Activated CD4-positive, alpha-beta T cell treated with anti-CD3 and anti-CD28 coated beads for 36 hours (primary cell): ENCODE measurements at places on chromosomes 5 and 9. TPM values are rescaled to one million over a fixed set of nuclear protein-coding genes. Genes with fewer than 3 reads are reported as not detected.

GRCh38 chr9:90808398-90808797 is 6.8 kb downstream of the SYK start:
- no peak for DNase-seq

- no peak for DNase-seq
Measured at GRCh38 chr5:149298842-149299404, 27.3 kb downstream of the AFAP1L1 start.

GRCh38 chr5:136054142-136055019 is 25.6 kb downstream of the TGFBI start:
- DNase-seq = no peak

- DNase-seq = no peak
Measured at GRCh38 chr5:60207040-60207439, 313.5 kb upstream of the PDE4D start.

DNA sequence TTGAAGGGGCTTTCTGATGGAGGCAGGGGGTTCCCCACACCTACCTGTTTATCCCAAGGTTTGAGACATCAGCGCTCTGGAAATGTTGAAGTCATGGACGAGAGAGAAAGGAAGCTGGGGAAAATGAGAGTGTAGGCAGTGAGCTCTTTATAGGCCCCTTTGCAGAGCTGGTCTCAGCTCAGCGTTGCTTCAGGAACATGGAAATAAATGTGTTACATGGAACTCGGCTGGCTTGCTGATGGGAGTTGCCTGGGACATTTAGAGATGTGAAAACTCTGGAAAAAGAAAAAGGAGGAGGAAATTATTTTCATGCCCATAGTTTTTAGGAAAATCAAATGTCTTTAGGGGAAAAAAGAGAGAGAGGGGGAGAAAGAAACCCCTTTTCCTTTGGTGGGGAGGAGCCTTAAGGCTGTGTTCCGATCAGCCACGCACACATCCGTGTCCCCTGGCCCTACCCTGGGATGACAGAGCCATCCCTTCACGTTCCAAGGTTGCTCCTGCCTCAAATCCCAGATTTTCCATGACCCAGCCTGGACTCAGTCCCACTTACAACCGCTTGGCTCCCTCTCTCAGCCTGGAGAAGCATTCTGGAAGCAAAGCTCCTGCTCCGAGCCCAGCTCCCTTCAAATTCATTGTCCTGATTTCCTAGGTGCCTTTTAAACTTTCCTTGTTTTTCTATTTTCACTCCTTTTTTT is 78.3 kb downstream of the COL27A1 start:
- DNase-seq = no peak

GRCh38 chr9:125341566-125341965 is 79.9 kb downstream of the GAPVD1 start:
- no peak for DNase-seq

DNA sequence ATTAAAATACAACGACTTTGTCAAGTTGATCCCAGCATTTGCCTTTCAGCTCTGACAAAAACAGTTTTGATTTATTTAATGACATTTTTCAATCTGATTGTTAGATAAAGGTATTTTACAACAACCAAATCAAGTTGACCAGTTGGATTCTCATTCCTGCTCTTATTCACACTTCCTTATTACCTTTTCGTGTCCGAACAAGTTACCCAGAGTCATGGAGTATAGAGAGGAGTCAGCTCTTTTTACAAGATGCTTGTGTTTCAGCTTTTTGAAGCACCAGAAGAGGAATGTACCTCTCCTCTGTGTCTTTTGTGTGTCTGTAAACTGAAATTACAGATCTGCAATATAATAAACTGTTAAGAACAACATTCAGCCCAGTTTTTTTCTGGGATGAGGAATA is 151.3 kb upstream of the TMEM161B start:
- DNase-seq = no peak

DNA sequence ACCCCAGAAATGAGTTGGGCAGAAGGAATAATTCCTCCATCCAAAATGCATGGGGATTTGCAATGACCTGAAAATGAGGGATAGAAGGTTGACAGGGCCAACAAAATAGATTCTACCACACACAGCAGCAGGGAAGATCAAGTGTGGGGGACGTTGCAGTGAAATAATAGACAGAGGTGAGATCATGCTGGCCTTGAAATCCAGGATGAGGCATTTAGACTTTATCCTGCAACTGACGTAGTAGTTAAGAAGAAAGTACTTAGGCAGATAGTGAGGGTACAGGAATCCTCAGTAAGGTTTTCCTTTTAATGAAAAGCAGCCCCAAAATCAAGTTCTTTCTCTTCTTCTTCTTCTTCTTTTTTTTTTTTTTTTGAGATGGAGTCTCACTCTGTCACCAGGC is 31.6 kb upstream of the TGFBR1 start:
- DNase-seq = no peak

- DNase-seq = no peak
Measured at GRCh38 chr9:2853517-2853916, 9.6 kb upstream of the PUM3 start.

- no peak for DNase-seq
Measured at GRCh38 chr5:96852759-96853158, 23.5 kb upstream of the ERAP2 start.

GRCh38 chr5:120052916-120053828 is 410.9 kb upstream of the PRR16 start:
- no peak for DNase-seq

DNA sequence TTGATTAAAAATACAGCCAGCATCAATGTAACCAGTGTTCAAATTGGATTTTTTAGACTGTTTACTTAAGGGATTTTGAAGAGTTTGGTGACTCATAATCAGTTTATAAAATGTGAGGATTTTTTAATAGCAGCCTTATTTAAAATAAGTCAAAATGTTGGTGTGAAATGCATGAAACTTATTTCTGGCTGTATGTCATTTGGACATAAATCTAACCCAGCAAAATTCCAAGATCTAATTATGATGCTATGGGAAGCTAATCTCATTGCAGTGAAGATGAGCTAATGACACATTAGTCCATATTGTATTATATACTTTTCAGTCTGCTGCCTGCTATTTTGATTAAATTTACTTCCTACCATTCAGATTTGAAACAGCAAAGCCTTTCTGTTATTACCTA is 140.3 kb downstream of the AOPEP start:
- no peak for DNase-seq

DNA sequence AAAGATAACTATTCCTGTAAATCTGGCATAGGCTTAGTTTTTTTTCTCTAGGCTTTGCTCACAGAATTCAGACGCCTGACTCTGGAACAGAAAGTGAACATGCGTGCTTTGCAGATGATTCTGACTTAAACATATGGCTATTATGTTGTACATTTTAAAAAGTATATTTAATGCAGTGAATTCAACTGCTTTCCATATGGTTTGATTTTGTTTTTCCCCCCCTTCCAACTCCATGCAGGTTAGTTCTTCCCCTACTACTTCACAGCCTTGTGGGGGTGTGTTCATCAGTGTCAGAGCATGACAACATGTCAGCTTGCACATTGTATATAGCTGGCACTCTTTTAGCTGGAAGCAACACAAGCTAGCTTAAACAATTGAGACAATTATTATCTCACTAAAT is 226.8 kb downstream of the TMEM167A start:
- DNase-seq = no peak

GRCh38 chr5:150159741-150160179 is 4.1 kb upstream of the PDGFRB start:
- DNase-seq = no peak

- DNase-seq = peak; percentile 50
Measured at GRCh38 chr5:123545506-123545905, 33.5 kb downstream of the CSNK1G3 start.

- DNase-seq = no peak
Measured at GRCh38 chr5:1838013-1838412, 36.8 kb downstream of the NDUFS6 start.

DNA sequence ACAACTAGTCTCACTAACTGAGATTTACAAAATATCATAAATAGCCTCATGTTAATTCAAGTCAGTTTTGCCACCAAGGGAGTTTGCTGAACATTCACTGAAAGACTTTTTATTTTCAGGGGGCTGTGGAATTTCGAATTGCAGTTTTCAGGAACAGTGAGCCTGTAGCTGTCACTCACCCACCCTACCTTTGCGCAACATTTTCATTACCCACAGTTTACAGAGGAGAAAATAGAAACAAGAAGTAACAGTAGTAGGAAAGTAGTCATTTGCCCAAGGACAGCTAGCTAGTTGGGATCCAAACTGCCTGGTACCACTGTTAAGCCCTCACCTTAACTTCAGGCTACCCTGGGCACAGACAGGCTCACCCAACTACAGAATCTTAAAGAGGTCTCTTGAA is 154.1 kb downstream of the ADAMTS12 start:
- no peak for DNase-seq

- no peak for DNase-seq
Measured at GRCh38 chr9:133488686-133489252, 9.9 kb upstream of the SLC2A6 start.

- no peak for DNase-seq
Measured at GRCh38 chr5:111753884-111754589, 3.0 kb downstream of the NREP start.

DNA sequence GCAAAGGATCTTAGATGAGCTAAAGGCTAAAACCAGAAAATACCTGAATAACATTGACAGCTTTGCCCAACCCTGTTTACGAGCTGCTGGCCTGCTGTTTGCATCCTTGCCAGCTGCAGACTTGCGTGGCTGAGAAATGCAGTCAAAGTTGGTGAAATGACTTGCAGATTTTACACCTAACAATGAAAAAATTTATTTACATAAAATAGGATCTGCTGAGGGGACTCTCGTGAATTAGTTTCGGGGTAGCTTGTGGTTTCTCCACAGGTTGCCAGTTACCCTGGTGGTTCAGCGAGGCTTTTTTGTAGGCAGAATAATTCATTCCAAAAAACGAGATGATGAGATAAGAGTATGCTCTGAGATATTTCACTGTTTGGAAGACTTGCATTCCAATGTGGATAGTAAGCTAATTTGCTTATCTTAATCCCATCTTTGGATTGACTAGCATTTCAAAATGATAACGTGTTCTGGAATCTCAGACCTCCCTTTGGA is 65.7 kb upstream of the FANCC start:
- no peak for DNase-seq

DNA sequence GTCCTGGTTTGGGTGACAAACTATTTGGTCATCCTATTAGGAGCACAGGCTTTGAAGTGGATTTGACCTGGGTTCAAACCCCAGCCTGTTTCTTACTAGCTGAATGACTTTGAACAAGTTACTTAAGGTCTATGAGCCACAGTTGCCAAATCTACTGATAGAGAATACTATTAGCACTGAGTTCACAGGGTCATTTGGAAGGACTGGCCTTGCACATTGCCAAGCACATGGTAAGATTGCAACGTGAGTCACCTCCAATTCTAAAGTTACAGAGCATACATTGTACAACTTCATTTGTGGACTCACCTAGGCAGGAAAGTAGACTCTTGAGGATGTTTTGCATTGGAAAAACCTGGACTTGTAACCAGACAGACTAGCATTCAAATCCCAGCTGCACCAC is 38.9 kb downstream of the MFAP3 start:
- DNase-seq = no peak

DNA sequence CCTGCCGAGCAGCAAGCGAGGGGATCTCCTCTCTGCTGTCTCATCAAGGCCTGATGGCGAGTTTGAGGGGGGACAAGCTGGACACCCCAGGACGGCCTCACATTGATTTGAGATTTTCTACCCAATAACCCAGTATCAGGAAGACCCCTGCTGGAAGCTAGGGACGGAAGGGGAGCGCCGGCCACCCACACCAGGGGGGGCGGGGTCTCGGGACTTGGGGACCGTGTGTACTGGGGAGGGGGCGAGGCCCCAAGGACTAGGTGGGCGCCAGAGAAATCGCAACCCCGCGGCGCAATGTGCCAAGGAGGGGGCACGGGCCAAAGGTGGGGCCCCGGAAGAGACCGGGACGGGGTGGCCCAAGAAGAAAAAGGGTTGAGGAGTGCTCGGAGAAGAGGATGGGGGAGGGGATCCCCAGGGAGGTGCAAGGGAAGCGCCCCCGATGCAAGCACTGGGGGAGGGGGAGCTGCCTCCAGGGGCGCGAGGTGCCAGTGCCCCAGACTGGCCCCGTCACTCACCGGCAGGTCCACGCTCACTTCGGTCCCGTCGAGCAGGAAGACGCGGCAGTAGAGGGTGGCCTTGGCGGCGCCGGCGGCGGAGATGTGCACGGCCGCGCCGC is 1.1 kb downstream of the EPB41L4B start:
- peak; percentile 32 for DNase-seq

DNA sequence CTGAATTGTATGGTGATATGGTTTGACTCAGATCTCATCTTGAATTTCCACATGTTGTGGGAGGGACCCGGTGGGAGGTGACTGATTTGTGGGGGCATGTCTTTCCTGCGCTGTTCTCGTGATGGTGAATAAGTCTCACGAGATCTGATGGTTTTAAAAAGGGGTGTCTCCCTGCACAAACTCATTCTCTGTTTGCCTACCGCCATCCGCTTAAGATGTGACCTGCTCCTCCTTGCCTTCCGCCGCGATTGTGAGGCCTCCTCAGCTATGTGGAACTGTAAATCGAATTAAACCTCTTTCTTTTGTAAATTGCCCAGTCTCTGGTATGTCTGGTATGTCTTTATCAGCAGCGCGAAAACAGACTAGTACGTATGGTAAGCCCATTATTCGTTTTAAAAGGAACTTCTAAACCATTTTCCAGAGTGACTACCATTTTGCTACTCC is 48.7 kb downstream of the SLC36A1 start:
- no peak for DNase-seq

- DNase-seq = no peak
Measured at GRCh38 chr9:85536076-85536475, 205.7 kb downstream of the AGTPBP1 start.

DNA sequence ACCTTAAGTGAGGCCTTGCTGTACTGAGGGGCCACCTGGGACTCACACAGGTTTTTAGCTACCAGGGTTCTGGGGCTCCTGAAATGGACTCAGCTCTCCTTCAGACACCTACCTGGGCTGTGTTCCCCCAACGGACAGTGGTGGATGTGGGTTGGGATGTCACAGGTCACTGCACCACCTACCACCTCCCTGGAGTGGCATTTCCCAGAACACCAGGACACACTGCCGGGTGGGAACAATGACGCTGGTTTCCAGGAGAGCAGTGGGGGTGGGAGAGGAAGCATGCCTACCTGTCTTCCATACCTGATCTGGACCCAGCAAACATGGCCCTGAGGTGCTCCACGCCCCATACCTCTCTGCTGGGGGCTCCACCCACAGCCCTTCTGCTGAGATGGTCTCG is 20.9 kb downstream of the ERGIC1 start:
- no peak for DNase-seq

DNA sequence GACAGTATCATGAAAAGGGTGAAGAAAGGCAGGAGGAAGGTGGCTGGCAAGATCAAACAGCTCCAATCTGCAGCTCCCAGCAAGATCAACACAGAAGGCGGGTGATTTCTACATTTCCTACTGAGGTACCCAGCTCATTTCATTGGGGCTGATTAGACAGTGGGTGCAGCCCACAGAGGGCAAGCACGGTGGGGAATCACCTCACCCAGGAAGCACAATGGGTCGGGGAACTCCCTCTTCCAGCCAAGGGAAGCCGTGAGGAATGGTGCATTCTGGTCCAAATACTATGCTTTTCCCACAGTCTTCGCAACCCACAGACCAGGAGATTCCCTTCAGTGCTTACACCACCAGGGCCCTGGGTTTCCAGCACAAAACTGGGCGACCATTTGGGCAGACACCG is 66.8 kb downstream of the CAMSAP1 start:
- DNase-seq = no peak

The ADGRD2 gene
- total RNA-seq = not detected

The IFNE gene
- total RNA-seq = not detected

The MINAR2 gene
- not detected for total RNA-seq

The CNOT6 gene
- 43.2 TPM for total RNA-seq

The SMIM15 gene
- total RNA-seq = 73.5 TPM

The NR2F1 gene
- not detected for total RNA-seq

The PITX1 gene
- total RNA-seq = 0.18 TPM

The PCDHB4 gene
- not detected for total RNA-seq

The IPO11 gene
- total RNA-seq = 57.2 TPM

The SLC4A9 gene
- total RNA-seq = 0.21 TPM
